ENCODE measurements at places on chromosomes 12 and 14.

DNA sequence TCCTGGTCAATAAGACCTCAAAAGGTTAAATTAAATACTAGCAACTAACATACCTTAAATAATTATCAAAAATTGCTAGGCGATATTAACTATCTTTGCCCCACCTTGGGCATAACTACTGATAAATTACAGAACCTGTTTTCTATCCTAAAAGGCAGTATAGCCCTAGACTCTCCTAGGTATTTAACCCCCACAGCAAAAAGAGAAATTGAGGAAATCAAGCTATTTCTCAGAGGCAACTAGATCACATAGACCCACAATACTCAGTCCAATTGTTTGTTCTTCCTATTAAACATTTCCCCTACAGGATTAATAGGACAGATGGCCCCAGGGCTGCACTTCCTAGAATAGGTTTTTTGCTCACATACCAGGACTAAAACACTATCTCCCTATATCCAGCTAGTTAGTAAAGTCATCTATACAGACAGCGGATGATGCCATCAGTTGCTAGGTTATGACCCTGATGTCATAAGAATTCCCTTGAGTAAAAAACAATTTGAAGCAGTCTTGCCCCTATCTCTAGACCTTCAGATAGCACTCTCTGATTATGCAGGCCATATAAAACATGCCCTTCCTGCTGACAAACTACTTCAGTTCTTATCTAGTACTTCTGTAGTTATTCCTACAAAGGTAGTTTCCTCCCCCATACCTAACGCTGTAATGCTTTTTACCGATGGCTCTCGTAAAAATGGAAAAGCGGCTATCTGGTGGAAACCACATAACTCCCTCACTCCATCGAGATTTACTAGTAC, 118.4 kb downstream of the PPHLN1 start:
- no peak for DNase-seq

DNA sequence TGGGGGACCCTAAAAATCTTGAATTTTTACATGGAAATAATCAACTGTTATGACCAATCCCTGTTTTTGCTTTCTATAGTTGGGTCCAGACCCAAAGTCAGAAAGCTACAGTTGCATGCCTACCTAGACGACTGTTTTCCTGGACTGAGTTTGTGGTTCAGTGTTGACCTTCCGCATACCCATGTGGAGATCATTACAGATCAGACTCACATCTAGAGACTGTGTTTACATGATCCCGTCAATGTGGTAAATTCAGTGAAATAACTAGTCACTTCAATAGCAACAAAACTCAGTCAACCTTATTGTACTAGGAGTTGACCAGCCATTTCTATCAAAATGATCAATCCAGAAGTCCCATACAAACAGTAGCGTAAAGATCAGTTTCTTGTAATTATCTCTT, 257.6 kb downstream of the EGLN3 start:
- DNase-seq, result no peak

GRCh38 chr12:15541996-15542631, 219.8 kb downstream of the PTPRO start:
- DNase-seq, result no peak

GRCh38 chr12:685388-685787, 22.1 kb upstream of the NINJ2 start:
- DNase-seq, result no peak

DNA sequence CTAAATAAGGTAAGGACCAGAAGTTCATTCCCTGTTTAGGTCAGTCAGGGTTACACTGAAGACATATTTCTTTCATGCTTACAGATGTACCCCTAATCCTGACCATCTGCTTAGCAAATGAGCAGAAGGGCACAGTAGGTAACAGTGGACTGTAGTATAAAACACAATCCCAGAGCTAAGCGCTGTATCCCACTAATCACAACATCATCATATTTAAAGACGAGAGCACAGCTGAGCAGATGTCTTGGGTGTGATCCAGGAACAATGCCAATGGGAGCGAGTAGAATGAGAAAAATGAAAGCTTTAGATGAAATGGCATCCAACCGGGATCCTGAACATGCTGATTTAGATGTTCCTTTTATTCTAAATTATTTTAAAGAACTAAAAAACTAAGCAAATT, 213.4 kb downstream of the CCER1 start:
- no peak for DNase-seq

DNA sequence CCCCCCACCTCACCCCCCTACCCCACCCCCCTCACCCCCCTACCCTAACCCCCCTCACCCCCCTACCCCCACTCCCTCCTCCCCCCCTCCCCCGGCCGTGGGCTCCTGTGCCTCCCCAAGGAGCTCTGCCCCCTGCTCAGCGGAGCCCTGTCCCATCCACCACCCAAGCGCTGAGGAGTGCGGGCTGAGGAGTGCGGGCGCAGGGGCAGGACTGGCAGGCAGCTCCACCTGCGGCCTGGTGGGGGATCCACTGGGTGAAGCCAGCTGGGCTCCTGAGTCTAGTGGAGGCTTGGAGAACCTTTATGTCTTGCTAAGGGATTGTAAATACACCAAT, 2.3 kb upstream of the JPH4 start:
- DNase-seq, result no peak

GRCh38 chr12:104464899-104465298, 8.2 kb downstream of the CHST11 start:
- DNase-seq, result no peak
